NCI-H1417 treated with DMSO at 0.1 percent for 48 hours (cell line): ENCODE measurements at places on chromosomes 3 and 15.

- no peak for DNase-seq
Observed at GRCh38 chr15:63258658-63259057, 18.7 kb upstream of the APH1B start.

DNA sequence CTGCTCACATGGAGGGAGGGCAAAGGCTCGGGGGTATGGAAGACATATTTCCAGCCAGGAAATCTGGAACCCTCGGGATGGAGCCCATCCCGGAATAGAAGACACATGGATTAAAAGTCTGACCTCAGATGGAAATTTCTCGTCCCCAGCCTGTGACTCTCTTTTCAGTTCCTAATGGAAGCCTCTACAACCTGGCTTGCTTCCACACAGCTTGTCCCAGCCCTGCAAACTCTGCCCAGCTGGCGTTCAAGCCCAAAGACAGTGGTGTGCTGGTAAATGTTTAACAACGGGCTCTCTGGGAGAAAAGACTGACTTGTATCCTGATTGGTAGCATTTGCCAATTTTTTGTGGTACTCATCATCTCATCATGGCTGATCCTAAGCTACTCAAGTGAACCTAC, 35.6 kb upstream of the TLE3 start:
- DNase-seq = no peak

DNA sequence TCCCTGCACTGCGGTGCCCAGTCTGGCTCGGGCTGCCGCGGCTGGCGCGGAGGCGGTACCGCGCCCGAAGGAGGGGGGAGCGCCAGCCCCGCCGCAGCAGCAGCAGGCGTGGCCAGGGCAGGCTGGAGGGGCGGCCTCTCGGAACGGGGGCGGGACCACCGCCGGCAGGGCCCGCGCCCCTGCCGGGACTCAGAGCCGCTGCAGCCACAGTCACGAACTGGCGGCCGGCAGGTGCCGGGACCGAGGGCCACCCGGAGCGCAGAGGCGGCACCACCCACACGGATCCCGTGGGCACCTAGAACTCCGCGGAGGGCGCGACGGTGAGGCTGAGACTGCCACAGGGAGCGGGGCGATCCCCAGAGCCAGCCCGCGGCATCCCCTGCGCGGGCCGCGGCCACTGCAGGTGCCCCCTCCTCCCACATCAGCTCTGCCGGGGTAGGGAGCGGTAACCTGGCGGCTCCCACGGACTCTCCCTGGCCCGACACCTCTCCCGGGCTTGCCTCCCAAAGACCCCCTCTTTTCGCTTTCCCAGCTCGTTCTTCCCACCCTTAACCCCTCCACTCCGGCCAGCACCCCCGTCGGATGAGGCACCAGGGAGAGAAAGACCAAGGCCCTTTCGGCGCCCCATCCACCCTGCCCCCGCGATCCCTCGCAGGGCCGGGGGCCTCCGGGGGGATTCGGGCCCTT, at the start of gene VWA5B2:
Gene VWA5B2, plus strand, starts transcription at position 192 of the 687 bp plus-strand sequence. CDS start 944 bp downstream, outside the sequence.
- DNase-seq = peak; percentile 20

DNA sequence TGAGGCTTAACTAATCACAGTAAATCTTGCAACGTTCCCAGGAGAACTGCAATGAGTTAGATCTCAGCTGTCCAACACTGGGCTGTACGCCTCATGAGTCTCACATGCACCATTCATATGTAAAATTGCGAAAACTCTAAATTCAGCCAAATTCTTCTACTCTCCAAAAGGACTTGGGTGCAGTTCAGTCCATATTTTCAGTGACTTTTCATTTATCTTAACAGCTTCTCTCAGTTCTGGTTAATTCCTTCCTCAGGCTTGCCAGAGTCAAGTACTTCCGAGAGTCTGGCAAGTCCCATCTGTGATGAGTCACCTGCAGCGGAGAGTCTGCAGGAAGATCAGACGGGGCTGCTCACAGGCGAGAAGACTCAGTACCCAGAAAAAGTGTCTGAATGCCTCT, 11.5 kb downstream of the CCDC80 start:
- DNase-seq = no peak

GRCh38 chr15:100820528-100820927, 59.1 kb upstream of the ALDH1A3 start:
- DNase-seq = no peak

DNA sequence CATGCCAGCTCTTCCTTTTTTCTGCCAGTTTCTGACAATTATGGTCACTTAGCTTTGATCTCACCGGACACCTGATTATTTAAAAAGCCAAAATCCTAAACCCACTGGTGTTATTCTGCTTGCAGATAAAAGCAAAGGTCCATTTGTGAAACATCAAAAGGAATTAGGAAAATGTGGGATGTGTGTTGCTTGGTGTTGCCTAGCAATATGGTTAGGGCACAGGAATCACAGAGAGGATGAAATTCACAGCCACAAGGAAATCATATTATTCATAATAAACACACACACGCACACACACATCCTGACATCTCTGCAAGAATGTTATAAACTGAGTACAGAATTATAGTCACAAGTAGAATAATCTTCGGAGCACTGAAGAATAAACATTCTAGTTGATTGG, 89.3 kb upstream of the BHLHE40 start:
- no peak for DNase-seq

- no peak for DNase-seq
Observed at GRCh38 chr15:33888176-33888575, 80.1 kb upstream of the CHRM5 start.
